ENCODE measurements at places on chromosomes 7 and 10. TPM values are rescaled to one million over a fixed set of nuclear protein-coding genes. Genes with fewer than 3 reads are reported as not detected.

The BRAF gene
- total RNA-seq: 32.6 TPM

The ZNF425 gene
- 4.0 TPM for total RNA-seq

The DYDC2 gene
- total RNA-seq: 3.5 TPM

The ARHGEF5 gene
- 32.7 TPM for total RNA-seq

The NHLRC2 gene
- total RNA-seq: 21.6 TPM

DNA sequence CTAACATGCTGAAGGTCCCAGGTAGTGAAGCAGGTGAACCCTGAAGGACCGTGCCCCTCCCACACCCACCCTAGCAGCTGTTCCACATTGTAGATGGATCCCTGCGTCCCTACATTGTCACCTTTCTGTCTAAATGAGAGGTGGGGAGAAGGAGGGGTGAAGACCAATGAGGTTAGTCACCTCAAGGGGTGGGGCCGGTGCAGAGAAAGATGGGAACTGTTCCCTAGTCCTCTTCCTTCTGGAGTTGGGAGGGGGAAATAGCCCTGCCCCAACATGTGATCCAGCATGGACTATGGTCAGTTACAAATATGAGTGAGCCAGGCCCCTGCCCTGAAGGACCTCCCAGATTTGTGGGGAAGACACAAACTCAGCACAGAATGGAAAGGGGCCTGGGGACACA lies 124.5 kb downstream of the LHPP start:
- no peaks in the 10 kb centered on the region for H3K36me3 ChIP-seq
- H3K4me1 ChIP-seq: no peaks in the 10 kb centered on the region
- H3K4me3 ChIP-seq: no peak overlapping the region

DNA sequence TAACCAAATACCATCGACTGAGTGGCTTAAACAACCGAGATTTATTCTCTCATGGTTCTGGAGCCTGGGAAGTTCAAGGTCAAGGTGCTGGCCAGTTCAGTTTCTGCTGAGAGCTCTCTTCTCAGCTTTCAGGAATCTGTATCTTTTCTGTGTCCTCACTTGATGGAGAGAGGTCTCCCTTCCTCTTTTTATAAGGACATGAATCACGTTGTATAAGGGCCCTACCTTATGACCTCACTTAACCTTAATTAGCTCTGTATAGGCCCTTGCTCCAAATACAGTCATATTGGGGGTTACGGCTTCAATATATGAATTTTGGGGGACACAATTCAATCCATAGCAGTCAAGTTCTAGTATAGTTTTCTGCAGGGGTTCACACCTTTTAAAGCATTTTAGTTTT lies 135.2 kb upstream of the ADO start:
- H3K36me3 ChIP-seq: no peaks in the 10 kb centered on the region
- H3K27me3 ChIP-seq: no peaks in the 10 kb centered on the region
- H3K27ac ChIP-seq: no peak overlapping the region
- DNase-seq: no peak

DNA sequence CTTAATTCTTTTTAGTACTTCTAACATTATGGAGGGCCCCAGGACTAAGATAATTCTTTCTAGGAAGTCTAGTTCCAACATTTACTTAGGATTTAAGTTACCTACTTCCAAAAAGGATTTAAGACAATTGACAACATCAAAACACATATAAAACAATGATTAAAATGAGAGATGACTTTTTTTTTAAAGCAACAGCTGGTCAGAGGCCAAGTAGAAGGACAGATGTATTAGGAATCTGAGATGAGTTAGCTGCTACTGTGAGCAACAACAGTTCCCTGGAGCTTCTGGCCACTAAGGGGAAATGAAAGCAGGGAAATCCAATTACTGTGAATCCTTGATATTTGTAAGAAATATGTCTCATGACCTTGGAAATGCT lies 222.3 kb downstream of the PHTF2 start:
- H3K27ac ChIP-seq: no peak overlapping the region
- peaks cover 3% of the 10 kb centered on the region for H3K4me1 ChIP-seq
- no peak for DNase-seq
- no peak overlapping the region for H3K4me3 ChIP-seq

DNA sequence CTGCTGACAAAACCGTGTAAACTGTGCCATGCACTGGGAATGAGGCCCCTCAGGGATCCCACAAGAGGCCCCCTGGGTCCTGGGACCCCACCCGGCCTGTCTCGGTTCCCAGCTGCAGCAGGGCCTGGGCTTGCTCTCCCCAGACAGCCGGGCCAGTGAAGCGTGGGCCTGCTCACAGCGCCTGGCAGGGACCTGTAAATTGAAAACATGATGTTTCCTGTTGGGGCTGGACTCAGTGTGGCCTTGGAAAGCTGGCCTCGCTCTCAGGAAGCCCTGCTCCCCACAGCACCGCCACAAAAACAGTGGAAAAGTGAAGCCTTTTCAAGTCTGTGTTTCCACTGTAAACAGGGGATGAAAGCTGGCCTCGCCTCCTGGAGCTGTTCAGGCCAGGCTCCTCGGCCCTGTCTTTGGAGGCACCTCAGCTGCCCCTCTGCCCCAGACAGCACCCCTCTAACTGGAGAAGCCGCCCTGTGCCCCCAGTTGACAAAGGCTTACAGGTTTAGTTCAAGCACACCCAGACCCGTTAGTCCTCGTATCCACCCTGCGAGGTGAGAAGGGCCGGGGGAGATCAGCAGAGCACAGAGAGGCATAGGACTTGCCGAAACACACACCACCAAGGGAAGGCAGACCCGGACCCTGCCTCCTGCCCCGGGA lies 108.3 kb downstream of the ZMIZ1 start:
- H3K4me1 ChIP-seq: peaks cover 27% of the 10 kb centered on the region
- no peak overlapping the region for H3K27ac ChIP-seq
- no peak overlapping the region for H3K4me3 ChIP-seq

DNA sequence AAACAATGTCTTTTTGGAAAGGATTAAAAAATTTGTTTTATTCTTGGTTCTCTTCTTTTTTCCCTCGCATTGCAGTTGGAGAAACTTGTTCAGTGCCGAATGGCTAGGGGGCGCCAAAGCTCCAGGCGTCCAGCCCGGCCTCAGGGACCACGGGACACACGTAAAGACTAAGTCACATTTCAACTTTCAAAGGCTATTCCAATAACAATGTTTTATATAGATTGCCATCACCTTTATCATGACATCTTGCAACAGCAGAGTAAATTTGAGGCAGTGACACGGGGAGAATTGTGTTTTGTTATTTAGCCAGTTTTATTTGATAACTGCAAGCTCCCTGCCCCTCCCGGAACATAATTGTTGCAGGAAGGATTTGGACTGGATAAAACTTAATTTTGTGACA lies 2.2 kb upstream of the IGFBP3 start:
- no peaks in the 10 kb centered on the region for H3K36me3 ChIP-seq
- H3K27me3 ChIP-seq: peaks cover 41% of the 10 kb centered on the region
- H3K27ac ChIP-seq: no peak overlapping the region
- H3K4me1 ChIP-seq: peaks cover 6% of the 10 kb centered on the region
- no peak for DNase-seq

DNA sequence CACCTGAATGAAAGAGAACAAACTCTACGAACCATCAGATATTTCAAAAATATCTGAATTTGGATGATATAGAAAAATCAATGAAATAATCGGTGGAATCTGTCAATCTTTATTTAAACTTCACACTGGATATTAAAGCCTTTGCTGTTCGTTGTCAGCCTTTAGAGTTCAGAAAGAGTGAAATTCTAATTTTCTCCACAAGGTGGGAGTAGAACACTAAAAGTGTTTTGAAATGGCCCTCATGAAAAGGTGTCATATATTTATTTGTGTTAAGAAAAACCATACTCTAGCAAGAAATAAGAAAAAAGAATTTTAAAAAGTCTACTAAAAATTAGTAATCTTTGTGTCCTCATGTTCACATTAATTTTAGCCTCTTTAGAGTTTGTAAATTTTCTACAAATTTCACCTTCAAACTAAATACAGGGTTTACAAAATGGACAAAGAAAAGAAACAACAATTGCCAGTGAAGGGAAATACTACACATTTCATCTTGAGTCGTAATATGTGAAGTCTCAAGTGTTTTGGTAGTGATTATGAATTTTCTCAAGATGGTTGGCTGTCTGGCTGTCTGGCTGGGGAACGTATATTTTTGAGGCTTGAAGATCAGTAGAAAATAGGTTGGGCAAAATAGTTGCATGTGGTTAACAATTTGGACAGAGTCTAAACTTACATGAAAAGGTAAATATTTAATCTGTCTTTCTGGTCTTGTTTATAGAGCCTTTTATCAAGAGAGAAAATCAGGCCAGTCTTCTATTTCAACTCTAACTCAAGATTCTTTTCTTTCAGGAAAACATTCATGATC lies 43.7 kb downstream of the DNAJB9 start:
- H3K36me3 ChIP-seq: no peaks in the 10 kb centered on the region
- DNase-seq: no peak
- no peaks in the 10 kb centered on the region for H3K27me3 ChIP-seq
- H3K27ac ChIP-seq: no peak overlapping the region

GRCh38 chr7:97421307-97421930 lies 303.9 kb downstream of the SDHAF3 start:
- no peaks in the 10 kb centered on the region for H3K36me3 ChIP-seq
- no peaks in the 10 kb centered on the region for H3K27me3 ChIP-seq
- no peaks in the 10 kb centered on the region for H3K4me1 ChIP-seq
- no peak overlapping the region for H3K27ac ChIP-seq

All from H1 (cell line).